ENCODE measurements at places on chromosomes 16 and 17.
A peak's percentile ranks its signal among the peaks of the same experiment; 100 is the strongest.

DNA sequence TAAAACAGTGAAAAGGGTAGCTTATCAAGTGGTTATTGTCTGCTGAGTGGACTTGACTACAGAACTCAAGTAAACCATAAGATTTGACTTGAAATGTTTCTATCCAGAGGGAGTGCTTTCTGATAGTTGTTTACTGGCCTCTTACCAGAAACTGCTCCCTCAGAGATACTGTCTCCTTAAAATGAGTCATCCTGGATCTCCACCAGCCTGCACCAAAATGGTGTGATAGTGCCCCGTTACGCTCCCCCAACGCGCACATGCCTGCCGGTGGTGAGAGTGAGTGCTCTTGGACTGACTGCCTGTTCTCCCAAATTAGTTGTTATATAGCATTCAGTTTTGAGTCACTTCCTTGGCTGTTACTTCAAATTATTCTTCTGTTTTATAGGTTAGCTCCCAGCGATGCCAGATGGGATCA lies 22.9 kb downstream of the PRCD start:
- no peak for DNase-seq

DNA sequence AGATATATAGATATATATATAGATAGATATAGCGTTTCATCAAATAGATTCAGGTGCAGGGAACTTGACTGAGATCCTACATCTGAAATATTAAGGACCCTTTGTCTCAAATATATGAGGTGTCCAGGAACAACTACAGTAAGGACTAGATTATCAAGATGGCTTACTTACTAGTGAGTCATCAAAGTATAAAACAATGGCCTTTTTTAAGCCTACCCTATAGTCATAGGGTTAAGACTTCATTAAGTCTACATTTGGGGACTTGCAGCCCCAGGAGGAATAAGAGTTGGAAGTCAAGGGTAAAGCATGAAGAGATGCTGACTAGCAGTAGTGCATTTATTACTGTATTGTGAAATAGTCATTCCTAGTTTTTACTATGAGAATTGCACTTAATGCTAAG lies 1023.4 kb downstream of the CDH11 start:
- DNase-seq: no peak

- no peak for DNase-seq
Measured at GRCh38 chr17:21389394-21389793, 13.2 kb downstream of the KCNJ12 start.

DNA sequence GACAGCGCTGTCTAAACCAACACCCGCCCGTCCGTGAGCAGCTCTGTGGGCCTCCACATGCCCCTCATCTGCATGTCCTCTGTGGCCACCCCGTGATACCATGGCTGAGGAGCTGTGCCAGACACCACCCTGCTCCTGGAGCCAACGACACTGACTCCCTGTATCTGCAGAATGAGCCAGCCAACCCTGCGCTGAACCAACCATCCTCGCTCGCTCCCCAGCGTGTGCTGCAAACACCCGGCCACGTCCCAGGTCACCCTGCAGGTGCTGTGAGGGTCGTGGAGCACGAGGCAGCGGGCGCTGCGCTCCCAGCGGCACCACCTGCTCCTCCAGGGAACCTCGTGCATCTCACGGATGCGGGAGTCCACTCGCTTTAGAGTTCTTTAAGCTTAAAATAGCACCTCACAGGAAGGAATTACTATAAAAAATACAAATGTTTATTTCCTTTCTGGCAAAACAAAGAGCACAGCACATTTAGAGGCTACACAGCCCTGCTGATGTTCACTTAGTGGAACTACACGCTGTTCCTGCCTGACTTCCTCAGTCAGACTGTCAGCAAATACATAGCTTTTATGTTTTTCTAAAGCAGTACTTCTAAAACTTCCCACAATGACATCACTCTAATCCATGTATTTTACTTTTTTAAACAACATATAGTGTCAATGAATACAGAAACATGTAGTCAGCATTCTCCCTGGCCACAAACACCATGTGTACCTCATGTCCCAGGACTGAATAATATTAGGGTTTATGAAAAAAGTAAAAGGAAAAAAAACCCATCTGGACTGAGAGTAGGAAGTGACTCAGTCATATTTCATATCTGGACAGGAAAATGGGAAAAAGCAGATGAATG lies 43.5 kb downstream of the MAP1LC3B start:
- DNase-seq: no peak

GRCh38 chr17:7549401-7550055 lies 670 bp downstream of the TNFSF12 start:
- DNase-seq: no peak

- DNase-seq: peak; percentile 81
Measured at GRCh38 chr17:8057691-8058114, 18.8 kb downstream of the ALOX15B start.

DNA sequence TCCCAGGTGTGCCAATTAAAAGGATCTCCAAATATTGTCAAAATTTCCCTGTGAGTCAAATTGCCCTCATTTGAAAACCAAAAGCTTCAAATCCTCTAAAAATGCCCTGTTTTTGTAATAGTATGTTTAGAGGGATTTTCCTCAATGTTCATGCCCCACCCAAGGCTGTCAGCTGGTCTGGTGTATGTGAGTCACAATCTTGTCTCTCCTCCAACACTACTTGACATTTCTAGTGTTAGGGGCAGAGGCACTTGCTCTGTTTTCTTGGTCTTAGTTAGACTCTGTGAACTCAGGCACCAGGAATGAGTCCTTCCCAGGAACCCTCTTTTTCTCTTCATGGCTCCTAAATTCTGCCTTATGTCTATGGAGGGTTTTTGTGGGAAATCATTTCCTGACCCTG lies 634.8 kb downstream of the KCNJ2 start:
- no peak for DNase-seq

DNA sequence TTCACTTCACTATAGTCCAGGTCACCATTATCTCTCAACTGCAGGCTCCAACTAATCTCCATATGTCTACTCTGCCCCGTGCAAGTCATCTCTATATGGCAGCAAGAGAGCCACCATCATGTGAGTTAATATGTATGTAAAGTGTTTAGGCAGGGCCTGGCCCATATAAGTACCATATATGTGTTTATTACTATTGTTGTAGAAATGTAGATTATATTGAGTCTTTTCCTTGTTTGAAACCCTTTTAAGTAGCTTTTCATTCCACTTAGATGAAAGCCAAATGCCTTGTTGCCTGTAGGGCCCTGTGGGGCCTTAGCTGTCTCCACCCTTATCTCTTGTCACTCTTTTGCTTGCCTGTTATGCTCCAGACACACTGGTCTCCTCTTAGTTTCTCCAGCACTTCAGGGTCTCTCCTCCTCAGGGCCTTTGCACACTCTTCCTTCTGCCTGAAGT lies 164.0 kb downstream of the PHKB start:
- no peak for DNase-seq

DNA sequence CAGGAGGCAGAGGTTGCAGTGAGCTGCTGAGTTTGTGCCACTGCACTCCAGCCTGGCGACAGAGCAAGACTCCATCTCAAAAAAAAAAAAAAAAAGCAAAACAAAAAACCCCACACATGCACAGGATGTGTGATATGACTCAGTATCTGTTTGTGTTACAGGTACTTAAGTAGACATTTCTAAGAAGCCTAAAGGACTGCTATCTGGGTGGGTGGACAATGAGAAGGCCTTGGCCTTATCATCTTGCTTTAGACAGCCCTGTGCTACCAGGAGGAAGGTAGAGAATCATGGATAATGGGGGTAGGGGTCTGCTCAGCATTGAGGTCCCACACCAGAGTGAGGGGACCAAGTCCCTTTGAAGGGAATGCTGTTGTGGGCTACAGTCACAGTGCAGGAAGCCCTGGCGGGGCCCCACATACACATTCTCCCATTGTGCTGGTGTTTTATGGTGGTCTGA lies 26.7 kb downstream of the PLD6 start:
- DNase-seq: no peak

DNA sequence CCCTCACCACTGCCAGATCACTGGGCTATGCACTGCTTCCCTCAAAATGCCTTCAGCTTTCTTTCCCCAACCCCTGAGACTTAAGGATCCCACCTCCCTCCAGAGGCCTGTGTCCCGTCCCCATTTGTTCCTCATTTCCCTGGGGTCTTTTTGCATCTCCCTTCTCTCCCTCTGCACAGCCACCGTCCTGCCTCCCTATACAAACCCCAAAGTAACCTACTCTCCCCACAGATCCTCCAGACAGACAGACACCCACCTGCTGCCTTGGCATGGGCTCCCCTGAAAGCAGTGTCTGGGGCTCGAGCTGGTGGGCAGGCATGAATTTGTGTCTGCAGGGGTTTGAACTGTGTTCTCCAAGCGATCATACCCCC lies 69.4 kb upstream of the TNRC6C start:
- no peak for DNase-seq

DNA sequence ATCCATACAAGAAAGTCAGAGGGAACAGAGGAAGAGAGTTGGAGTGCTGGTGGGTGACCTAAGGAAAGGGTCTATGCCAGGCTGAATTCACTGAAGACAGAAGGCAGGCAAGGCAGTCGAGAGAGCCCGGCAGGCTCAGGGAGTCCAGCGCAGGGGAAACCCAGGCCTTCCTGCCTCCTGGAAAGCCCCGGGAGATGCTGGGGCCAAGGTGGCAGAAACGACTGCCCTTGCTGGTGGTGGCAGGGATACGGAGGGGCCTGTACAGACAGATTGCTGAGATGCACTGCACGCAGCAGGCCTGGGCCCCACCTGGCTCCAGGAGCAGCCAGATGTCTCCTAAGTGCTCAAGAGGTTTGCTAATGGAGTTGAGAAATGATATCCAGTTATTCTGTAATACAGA lies 59.8 kb downstream of the GTF3C1 start:
- DNase-seq: no peak

DNA sequence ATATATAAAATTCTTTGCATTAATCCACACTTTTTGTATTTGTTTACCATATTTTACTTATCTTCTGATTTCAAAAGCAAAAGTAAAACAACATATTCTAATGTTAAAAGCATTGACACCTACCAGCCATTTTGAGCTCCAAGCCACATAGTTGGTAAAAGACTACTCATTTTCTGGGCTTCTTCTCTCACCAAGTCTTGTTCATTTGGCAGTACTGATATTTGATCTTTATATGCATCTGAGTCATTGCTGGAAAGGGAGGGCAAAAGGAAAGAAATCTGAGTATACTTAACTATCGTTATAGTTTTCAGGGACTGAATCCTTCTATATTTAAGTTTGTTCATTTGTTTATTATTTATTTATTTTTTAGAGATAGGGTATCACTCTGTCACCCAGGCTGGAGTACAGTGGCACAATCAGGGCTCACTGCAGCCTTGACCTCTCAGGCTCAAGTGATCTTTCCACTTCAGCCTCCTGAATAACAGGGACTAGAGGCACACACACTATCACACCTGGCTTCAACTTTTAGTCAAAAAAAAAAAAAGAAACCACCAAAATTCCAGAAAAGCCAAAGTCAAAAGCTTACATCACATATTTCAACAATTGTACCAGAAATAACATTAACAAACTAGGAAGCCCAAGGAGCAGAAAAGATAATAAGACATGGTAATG lies 121.0 kb upstream of the TOB1 start:
- DNase-seq: no peak

DNA sequence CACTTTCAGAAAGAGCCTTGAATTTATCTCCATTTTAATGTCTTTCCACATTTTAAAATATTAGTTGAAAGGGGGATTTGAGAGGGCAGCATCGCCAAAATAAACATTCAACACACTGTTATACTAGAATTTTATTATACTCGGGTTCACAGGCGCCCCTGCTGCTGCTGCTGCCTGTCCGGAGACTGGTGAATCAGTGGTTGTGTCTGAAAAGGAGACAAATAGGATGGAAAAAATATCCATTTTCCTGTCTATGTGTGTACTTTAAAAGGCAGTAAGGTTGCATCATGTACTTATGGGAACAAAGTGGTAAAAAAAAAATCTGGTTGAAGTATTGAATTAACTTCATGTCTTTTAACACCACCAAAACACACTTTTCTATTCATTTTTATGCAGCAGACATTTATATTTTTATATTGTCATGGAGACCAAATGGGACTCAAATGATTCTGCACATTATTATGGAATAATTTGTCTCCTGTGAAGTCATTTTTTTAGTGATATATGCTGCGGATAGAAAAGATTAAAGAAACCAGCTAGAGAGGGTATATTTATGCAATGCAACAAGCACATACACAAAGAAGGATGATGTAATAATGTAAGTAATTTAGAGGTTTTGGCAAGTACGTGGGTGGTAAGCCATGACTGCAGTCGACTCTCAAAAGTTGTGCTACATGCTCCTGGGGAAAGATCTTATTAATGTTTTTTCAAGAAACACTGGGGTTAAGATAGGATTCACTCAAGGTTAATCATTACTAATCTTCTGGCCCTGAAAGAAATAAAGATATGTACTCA lies 759.0 kb upstream of the SOX9 start:
- no peak for DNase-seq

- no peak for DNase-seq
Measured at GRCh38 chr17:28384281-28385036, 13.0 kb downstream of the SARM1 start.

GRCh38 chr16:27421961-27422740 lies 20.2 kb downstream of the IL21R start:
- DNase-seq: no peak

DNA sequence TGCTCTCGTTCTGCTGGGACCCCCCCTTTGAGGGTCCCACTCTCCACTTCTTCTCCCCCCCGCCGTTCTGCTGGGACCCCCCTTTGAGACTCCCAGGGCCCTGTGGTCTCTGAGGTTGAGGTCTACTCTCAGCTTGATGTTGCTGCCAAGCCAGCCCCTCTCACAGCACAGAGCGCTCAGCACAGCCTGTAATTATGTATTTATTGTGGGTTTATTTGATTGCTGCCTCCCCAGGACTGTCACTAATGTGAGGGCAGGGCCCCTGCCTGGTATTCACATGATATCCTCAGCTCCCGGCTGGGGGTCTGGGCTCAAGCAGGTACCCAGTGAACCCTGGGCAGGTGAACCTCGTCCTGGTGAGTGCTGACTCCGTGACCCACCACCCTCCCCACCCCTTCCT lies 35.4 kb downstream of the ACTG1 start:
- no peak for DNase-seq

DNA sequence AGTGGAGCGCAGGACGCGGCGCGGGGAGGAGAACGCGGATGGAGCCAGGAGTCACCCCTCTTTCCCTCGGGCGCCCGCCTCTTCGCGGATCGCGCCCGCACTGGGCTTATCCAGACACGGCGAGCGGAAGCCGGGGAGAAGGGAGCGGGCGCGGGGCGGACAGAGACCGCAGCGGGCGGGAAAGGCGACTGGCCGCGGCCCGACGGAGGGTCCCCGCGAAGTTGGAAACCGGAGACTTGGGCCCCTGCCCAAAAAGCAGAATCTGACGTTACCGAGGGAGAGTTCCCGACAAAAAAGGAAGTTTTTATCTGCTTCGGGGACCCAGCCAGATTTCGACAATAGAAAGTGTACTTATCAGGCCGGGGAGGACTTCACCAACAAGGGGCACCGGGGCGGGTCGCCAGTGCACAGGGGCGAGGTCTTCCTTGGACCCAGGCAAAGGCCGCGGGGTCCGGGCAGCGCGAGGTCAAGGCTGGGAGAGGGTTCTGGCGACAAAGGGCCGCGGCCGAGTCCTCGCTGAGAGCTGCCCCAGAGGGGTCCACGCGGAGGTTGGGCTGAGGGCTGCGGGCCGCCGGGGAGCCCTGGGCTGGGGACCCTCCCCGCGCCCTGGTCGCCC lies 519 bp downstream of the ST6GALNAC2 start:
- DNase-seq: no peak
